WTC11 (cell line): ENCODE measurements at places on chromosomes 11 and 22.

DNA sequence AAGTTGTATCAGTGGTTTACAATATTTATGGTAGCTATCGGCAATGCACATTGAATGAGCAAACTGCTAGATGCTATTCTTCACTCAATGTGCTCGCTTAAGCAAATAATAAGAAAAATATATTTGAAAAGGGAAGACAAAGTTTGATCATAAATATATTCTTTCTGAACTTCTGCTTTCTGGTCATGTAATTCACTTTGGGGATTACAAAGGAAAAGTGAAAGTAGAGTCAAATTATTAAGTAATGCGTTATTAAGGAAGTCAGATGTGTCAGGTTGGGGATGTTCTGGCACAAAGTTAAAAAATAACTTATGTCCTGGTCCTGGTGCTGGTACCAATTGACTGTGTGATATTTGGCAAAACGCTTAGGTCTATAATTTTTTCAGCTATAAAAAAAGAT is 98.0 kb upstream of the TRIM77 start:
- H3K27ac ChIP-seq: no peak overlapping the region
- no peak for DNase-seq
- H3K36me3 ChIP-seq: peaks cover 4% of the 10 kb centered on the region; the same call in 1 of the 2 replicates
- H3K27me3 ChIP-seq: no peaks in the 10 kb centered on the region; the same call in 1 of the 2 replicates

DNA sequence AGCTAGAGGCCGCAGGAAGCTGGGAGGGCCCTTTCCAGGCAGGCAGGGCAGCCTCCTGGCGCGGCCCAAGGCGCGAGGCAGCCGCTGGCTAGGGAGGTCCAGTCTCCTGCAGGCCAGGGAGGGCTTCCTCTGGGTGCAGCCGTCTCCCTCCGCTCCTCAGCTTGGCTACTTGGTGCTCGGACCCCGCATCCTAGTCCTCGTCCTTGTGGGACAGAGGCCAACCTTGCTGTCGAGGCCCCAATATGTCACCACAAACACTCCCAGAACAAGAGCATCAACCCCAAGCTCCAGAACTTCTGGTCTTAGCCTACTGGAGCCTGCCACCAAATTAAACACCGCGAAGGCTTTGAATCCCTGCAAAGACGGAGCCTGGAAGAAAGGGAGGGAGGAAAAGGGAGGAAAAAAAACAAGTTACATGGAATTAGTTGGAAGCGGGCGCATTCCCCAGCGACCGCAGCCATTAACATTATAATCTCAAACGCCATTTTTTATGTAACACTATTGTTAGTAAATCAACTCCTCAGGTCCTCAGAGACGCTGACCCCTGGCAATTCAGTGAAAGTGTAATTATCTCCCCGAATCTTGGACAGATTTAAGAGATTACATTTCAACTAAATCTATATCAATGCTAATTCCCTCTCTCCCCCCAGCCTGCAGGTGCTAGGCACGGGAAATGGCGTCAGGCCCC is 12.7 kb upstream of the PAX6 start:
- H3K27ac ChIP-seq: no peak overlapping the region
- H3K4me1 ChIP-seq: peaks cover 72% of the 10 kb centered on the region
- peak overlapping the region; percentile 70 for H3K4me3 ChIP-seq
- no peak for DNase-seq
- H3K36me3 ChIP-seq: no peaks in the 10 kb centered on the region

DNA sequence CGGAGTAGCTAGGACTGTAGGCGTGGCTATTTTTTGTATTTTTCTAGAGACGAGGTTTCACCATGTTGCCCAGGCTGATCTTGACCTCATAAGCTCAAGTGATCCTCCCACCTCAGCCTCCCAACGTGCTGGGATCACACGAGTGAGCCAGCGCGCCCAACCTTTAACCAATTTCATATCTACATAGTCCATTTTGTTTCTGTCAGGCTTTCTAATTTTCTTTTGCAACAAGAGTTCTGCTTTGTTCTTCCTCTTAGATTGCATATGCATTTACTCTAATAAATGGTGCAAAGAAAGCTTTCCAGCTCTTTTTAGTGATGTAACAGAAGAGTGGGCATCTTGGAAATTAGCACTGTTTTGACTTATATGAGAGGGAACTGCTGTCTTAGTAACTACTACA is 13.3 kb downstream of the RTN3 start:
- H3K4me3 ChIP-seq: no peak overlapping the region
- peaks cover 23% of the 10 kb centered on the region for H3K4me1 ChIP-seq
- H3K36me3 ChIP-seq: no peaks in the 10 kb centered on the region
- no peak overlapping the region for H3K27ac ChIP-seq
- DNase-seq: no peak

DNA sequence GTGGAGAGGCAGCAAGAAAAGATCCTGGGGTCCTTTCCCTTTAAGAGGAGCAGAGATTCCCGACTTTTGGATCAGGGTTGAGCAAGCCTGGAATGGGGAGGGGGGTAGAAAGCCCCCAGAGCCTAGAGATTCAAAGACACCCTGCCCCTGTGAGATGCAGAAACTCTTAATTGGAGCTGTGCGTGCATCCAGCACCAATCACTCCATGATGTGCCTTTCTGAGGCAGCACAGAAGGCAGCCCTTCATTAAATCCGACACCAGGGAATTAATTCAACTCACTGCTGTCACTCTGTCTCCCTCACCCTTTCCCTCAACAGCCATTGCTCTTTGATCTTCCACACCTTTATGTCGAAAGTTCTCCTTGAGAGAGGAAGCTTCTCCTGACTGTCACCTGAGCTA is 43.0 kb downstream of the DSCAML1 start:
- no peak overlapping the region for H3K4me3 ChIP-seq
- H3K36me3 ChIP-seq: no peaks in the 10 kb centered on the region
- H3K27me3 ChIP-seq: no peaks in the 10 kb centered on the region
- no peak for DNase-seq
- H3K27ac ChIP-seq: no peak overlapping the region
